Stimulated activated CD8-positive, alpha-beta memory T cell treated with anti-CD3 and anti-CD28 coated beads, Interleukin-4, amount 100 ng/mL, for 1 hour (primary cell): ENCODE measurements at places on chromosomes 5 and 9.
A peak's percentile ranks its signal among the peaks of the same experiment; 100 is the strongest.

GRCh38 chr9:106879439-106879882, 16.5 kb downstream of the ZNF462 start:
- DNase-seq = no peak

DNA sequence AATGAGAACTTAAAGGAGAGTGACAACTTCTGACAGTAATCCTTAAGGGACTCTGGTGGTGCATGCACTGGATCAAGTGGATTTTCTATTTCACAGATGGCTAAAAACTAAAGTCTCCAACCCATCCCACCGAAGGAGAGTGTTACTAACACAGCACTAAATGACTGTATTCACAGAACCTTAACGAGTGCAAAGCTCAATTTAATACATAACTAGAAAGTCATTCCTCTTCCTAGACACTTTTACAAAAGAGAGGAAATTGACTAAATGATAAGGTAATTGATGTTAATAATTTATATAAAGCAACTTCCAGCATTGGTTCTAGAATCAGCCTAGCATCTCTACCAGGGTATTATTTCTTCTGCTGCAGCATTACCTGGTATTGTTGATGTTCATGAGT, 189.8 kb downstream of the ADAMTS12 start:
- DNase-seq = no peak

GRCh38 chr5:155389498-155389897, 375.9 kb downstream of the KIF4B start:
- DNase-seq = no peak

DNA sequence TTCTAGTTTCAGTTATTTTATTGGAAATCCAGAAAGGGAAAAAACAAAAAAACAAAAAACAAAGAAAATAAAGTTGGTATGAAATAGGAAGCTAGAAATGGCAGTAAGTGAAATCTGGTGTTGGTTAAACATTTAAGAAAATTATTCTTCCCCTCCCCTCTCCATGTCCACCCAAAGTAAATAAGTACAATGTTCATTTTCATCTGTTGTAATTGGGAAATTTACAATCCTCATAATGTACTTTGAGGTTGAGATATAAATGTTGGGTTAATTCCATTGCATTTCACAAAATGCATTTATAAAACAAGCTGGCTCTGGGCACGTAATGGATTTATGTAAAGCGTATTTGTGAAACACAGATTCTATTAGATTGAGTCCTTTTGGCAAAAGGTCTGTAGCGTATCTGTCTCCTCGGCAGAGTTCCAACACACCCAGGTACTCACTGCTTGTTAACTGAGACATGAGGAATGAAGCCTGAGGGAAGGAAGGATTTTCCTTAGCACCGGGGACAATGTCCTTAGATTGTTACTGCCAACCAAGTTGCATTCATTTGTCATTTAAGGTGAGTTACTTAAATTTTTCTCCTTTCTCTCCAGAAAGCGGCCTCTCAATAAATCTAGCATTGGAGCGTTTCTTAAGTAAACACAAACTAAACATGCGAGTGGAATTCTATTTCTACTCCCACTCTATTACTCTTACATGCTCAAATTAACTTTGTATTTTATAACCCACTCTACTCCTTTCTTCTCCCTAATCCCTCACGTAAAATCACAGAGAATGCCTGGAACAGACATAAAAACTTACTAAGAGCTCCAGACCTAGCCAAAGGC, 912.3 kb upstream of the WWC1 start:
- DNase-seq = no peak

DNA sequence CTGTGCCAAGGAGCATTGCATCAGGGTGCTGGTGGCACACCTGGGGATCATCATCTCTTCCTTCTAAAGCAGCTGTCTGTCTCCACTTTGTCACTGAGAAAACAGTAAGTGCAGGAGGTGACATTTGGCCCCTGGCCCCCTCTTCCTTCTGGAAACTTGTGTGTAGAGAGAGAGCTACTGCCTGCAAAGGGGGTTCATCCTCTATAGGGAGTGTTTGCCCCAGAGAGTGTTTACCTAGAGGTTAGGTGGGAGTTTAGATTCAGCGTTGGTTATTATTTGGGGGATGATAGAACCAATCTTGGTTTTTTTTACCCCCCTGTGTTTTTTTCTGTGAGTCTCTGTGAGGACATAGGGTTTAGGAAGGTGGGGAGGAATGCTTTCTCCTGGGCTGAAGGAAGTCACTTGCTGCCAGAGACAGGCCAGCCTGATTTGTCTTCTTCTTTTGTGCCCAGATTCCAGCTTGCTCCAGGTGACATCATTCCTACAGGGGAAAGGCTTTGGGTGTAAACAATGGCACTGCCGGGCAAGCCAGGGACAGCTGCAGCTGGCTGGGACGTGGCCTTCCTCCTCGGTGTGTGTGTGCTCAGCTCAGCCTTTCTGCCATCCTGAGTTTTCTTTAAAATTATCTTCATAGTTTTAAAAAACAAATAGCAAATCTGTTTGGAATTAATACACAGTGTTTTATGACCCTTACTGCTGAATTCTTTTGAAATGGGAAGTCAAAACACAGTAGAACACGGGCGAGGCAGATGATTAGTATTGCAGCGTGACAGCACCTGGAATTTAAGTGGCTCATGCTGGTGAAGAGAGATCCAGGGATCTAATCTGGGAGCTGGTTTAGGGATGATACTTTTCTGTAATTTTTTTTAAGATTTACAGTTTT, 24.5 kb downstream of the PRRC2B start:
- DNase-seq = no peak

DNA sequence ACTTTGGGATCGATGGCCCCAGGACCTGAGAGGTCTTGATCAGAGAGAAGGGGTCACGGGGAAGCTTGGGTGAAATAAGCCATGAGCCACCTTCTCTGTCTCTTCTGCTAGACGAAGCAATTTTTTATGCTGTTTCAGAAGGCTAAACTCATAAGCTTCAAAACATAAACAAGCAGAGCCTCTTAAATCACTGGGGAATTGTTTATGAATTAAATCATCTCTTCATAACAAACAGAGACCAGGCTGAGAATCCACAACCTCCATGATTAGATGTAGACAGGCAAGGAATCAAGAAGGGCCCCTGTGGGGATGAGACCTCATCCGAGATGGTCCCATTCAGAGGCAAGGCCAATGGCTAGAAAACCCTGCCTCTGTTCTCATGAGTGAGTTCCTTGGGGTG, 21.7 kb upstream of the TCOF1 start:
- DNase-seq = no peak

DNA sequence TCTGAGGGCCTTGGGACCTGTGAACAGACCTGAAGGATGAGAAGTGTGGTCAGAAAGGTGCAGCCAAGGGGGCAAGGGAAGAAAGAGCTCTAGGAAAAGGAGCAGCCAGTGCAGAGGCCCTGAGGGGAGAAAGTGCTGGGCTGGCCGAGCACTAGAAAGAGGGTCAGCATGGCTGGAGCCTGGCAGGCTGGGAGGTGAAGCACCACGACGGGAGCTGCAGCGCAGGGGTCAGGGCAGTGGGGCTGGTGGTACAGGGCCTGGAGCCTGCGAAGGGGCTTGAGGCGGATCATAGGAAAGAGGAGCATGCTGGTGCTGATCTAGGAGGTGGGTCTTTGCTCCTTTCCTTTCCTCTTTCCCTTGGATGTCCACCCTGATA, 9.1 kb upstream of the SYNPO start:
- no peak for DNase-seq

GRCh38 chr9:93629920-93630319, 53.5 kb downstream of the PHF2 start:
- no peak for DNase-seq

DNA sequence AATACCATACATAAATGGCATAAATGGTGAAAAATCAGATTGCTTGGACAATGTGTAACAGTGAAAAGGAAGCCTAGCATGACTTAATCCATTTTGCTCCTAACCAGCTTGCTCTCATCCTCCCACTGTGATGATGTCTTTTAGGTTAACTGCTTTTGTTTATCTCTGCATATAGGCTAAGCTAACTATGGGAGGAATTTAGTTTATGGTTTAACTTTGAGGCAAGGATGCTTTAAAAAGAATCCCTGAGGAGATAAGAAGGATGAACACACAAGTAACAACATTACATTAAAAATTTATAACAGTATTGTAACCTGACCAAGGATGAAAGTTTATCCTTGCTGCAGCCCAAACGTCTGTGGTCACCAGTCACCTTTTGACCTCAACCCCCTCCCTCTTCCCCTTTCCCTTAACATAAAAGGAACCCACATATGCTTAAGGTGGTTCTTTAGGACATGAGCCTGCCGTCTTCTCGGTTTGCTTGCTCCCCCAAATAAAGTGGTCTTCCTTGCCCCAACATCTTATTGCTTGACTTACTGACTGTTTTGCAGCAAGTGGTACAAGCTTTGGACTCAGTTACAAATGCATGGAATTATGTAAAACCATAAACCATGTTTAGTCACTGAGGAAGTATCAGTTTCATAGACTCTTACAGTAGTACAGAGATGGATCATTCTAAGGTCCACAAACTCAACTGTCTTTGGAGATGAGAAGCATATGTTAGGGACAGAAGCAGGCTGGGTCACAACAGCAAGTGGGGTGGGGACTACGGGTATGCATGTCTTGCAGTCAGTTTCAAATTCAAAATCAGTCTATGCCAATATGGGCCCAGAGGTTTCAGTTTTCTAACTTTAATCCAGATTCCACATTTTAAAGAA, 31.3 kb downstream of the AGXT2 start:
- DNase-seq = no peak

GRCh38 chr5:147453875-147454814, 55.7 kb downstream of the DPYSL3 start:
- DNase-seq = peak; percentile 20

DNA sequence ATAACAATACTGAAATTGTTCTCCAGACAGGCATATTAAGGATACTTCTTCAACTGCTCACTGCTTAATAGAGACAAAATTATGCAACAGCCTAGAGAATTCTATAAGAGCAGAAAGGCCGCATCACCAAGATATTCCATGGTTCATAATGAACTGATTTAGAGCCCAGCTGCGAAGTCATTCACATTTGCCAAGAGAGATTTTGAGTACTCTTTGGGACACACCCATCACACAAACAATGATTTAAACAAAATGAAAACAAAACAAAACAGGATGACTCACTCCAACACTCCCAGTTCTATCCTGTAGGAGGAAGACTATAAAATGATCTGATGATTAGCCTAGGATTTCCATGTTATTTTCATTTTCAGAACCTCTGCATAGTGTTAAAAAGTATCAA, 145.7 kb upstream of the GNA14 start:
- DNase-seq = no peak

- DNase-seq = no peak
These were observed 223.6 kb upstream of the EFNA5 start for GRCh38 chr5:107894361-107894760.

DNA sequence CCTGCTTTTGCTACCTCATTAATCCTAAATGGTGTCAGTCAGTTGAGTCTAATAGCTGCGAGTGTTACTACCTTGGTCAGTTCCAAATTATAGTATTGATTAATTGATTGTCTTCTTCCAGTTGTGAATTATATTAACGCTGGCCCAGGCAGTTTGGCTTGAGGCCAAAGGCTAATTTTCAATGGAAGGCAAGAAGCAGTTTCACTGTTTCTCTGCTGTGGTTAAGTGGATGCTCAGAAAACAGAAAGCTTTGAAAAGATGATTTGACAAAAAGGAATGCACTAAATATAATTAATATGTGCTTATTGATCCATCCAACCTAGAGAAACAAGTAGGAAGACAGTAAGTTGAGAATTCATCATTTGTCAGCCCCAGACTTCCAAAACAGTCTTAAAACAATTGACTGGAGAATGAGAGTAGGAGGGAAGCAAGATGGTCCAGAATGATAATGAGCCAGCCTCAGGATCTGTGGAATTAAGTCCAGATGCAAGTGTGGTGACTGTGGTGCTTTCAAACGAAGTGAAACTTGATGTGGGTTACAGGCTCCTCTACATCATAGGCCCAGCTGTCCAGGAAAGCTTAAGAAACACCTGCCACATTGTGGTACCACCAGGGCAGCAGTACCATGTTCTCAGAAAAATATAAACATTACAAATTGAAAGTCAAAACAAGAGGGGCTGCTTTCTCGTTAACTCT, 1371.0 kb upstream of the DMAC1 start:
- DNase-seq = no peak
